ENCODE measurements at places on chromosomes 6 and 20.

- H3K4me1 ChIP-seq = no peaks in the 10 kb centered on the region
- no peak overlapping the region for H3K4me3 ChIP-seq
- no peaks in the 10 kb centered on the region for H3K36me3 ChIP-seq
- H3K27ac ChIP-seq = no peak overlapping the region
- no peaks in the 10 kb centered on the region for H3K27me3 ChIP-seq
- peak; percentile 65 for DNase-seq
These were observed 18.4 kb upstream of the AKAP7 start for GRCh38 chr6:131116755-131117360.

- H3K27me3 ChIP-seq = no peaks in the 10 kb centered on the region
- no peak for DNase-seq
- peaks cover 23% of the 10 kb centered on the region for H3K36me3 ChIP-seq
- H3K4me3 ChIP-seq = no peak overlapping the region
These were observed 5.3 kb downstream of the HLA-B start for GRCh38 chr6:31351401-31352309.

GRCh38 chr20:61433816-61434215 is 181.8 kb downstream of the CDH4 start:
- peaks cover 42% of the 10 kb centered on the region for H3K27me3 ChIP-seq
- H3K36me3 ChIP-seq = no peaks in the 10 kb centered on the region
- H3K27ac ChIP-seq = no peak overlapping the region
- no peak for DNase-seq
- H3K4me1 ChIP-seq = no peaks in the 10 kb centered on the region
- no peak overlapping the region for H3K4me3 ChIP-seq

GRCh38 chr20:14335052-14335451 is 2.4 kb downstream of the FLRT3 start:
- H3K36me3 ChIP-seq = no peaks in the 10 kb centered on the region
- no peak overlapping the region for H3K27ac ChIP-seq

- H3K36me3 ChIP-seq = no peaks in the 10 kb centered on the region
- no peaks in the 10 kb centered on the region for H3K27me3 ChIP-seq
- no peak for DNase-seq
- H3K27ac ChIP-seq = no peak overlapping the region
- H3K4me1 ChIP-seq = no peaks in the 10 kb centered on the region
These were observed 14.5 kb downstream of the TREM1 start for GRCh38 chr6:41271901-41272395.

GRCh38 chr20:34938466-34939163 is 17.0 kb downstream of the GSS start:
- DNase-seq = peak; percentile 46
- peak overlapping the region; percentile 56 for H3K27ac ChIP-seq
- H3K4me1 ChIP-seq = no peaks in the 10 kb centered on the region
- H3K27me3 ChIP-seq = no peaks in the 10 kb centered on the region
- H3K4me3 ChIP-seq = no peak overlapping the region
- peaks cover 20% of the 10 kb centered on the region for H3K36me3 ChIP-seq

- no peaks in the 10 kb centered on the region for H3K27me3 ChIP-seq
- no peak for DNase-seq
- H3K27ac ChIP-seq = no peak overlapping the region
- H3K4me3 ChIP-seq = no peak overlapping the region
- H3K36me3 ChIP-seq = no peaks in the 10 kb centered on the region
These were observed 280.5 kb upstream of the MMS22L start for GRCh38 chr6:97563529-97563928.

GRCh38 chr6:22149096-22149495 is 147.7 kb downstream of the PRL start:
- no peaks in the 10 kb centered on the region for H3K27me3 ChIP-seq
- no peak overlapping the region for H3K27ac ChIP-seq
- H3K4me1 ChIP-seq = peaks cover 55% of the 10 kb centered on the region
- H3K4me3 ChIP-seq = no peak overlapping the region

DNA sequence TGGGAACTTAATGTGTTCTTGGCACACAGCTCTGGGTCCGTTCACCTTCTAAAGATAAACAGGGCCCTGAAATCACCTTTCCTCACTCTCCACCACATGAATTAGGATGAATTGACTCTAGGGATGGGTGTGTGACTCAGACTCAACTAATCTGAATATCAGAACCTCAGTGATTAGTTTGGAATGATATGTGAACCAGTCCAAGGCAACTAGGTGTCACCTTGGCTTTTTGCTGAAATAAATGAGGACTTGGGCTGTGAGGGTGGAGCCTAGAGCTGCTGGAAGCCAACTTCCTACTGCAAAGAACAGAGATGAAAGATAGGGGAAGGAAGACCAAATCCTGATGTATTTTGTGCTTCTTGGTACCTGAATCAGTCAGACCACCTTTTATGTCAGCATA is 132.0 kb upstream of the RNF24 start:
- H3K27ac ChIP-seq = no peak overlapping the region
- no peaks in the 10 kb centered on the region for H3K27me3 ChIP-seq
- H3K4me1 ChIP-seq = peaks cover 2% of the 10 kb centered on the region
- H3K4me3 ChIP-seq = no peak overlapping the region

GRCh38 chr6:38305995-38306681 is 333.6 kb downstream of the BTBD9 start:
- no peaks in the 10 kb centered on the region for H3K36me3 ChIP-seq
- no peak for DNase-seq
- H3K27ac ChIP-seq = no peak overlapping the region
- H3K4me1 ChIP-seq = peaks cover 9% of the 10 kb centered on the region

DNA sequence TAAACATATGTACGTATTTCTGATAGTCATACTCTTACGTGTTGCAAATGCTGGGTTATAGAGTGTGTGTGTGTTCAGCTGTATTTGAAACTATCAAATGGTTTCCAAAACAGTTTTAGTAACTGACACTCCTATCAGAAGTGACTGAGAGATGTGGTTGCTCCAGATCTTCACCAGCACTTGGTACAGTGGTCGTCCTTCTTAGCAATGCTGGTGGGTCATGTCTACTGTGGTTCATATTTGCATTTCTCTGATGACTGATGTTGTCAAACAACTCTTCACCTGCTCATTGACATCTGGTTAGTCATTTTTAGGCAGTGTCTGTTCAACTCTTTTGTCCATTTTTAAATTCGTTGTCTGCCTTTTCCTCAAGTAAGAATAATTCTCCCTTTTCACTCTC is 259.3 kb downstream of the KIF16B start:
- H3K4me3 ChIP-seq = no peak overlapping the region
- no peaks in the 10 kb centered on the region for H3K4me1 ChIP-seq
- DNase-seq = no peak
- H3K27me3 ChIP-seq = no peaks in the 10 kb centered on the region
- no peaks in the 10 kb centered on the region for H3K36me3 ChIP-seq

GRCh38 chr20:3839328-3839727 is 7.3 kb upstream of the MAVS start:
- no peaks in the 10 kb centered on the region for H3K4me1 ChIP-seq
- peaks cover 6% of the 10 kb centered on the region for H3K36me3 ChIP-seq
- H3K4me3 ChIP-seq = no peak overlapping the region
- no peak overlapping the region for H3K27ac ChIP-seq

DNA sequence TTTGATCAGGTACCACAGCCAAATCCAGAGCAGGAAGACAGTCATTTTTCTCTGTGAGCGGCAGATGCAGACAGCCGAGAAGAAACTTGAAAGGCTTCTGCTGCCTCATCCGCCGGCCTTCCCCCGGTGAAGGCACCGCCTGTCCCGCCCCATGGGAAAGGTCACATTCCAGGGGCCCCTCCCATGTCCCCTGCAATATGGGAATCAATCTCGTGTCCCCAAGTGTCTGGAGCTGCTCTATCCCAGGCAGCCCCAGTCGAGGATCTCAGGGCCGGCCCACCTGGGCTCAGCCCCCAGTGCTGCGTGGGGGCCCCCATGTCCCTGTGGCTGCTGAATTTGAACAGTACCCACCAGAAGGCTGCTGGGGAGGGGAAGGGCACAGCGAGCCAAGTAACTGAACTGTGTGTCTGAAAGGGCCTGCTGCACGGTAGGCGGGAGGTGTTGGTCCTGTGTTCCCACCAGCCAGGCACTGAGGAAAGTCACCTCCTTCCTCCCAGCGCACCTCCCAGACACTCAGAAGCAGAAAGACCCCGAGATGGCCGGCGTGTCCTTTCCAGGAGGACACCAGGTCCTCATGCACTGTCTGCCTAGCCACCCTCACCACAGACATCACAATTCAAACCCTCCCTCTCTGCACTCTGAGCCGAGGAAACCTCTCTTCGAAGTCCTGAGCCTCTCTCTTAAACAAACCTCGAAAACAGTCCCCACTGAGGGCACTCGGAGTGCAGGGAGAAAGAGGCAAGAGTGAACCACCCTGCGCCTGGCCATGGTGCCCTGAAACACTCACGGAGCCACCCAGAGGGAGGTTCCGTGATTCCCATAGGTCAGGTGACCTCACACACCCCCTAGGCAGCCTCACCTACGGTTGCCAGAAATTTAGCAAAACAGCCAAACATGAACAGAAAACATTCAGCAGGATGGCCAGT is 99.3 kb downstream of the PSMB1 start:
- H3K4me3 ChIP-seq = no peak overlapping the region
- no peak for DNase-seq
- no peak overlapping the region for H3K27ac ChIP-seq
- H3K36me3 ChIP-seq = no peaks in the 10 kb centered on the region
- no peaks in the 10 kb centered on the region for H3K27me3 ChIP-seq

DNA sequence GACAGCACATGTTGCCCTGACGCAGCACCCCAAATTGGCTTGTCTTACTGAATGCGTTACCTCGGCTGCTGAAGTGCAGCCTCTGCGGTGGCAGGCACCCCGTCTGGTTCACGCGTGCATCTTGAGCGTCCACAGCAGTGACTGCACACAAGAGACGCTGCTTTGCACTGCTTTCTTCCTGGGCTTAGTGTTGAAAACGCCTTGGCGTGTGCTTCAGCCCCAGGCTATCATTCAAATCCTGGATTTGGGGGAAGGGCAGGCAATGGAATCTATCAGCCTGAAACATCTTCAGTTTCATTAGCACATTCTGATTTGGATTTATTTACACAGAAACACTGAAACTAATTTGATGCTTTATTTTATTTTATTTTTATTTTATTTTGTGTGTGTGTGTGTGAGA is 342.7 kb downstream of the SMOC2 start:
- no peak overlapping the region for H3K4me3 ChIP-seq
- H3K27ac ChIP-seq = no peak overlapping the region
- no peaks in the 10 kb centered on the region for H3K36me3 ChIP-seq

GRCh38 chr6:16989382-16989781 is 112.5 kb upstream of the STMND1 start:
- H3K27me3 ChIP-seq = no peaks in the 10 kb centered on the region
- H3K4me3 ChIP-seq = no peak overlapping the region
- H3K36me3 ChIP-seq = no peaks in the 10 kb centered on the region
- H3K27ac ChIP-seq = no peak overlapping the region
- peaks cover 6% of the 10 kb centered on the region for H3K4me1 ChIP-seq

- no peaks in the 10 kb centered on the region for H3K27me3 ChIP-seq
- no peak overlapping the region for H3K27ac ChIP-seq
- DNase-seq = no peak
- no peak overlapping the region for H3K4me3 ChIP-seq
- no peaks in the 10 kb centered on the region for H3K4me1 ChIP-seq
- H3K36me3 ChIP-seq = no peaks in the 10 kb centered on the region
These were observed 35.9 kb upstream of the TBC1D22B start for GRCh38 chr6:37221585-37222124.

DNA sequence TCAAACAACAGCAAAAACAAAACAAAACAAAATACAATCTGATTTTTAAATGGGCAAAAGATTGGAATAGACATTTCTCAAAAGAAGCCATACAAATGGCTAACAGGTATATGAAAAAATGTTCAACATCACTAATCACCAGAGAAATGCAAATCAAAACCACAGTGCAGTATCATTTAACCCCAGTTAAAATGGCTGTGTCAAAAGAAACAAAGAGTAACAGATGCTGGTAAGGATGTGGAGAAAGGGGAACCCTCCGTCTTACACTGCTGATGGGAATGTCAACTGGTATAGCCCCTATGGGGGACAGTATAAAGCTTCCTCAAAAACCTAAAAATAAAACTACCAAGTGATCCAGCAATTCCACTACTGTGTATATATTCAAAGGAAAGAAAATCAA is 10.9 kb upstream of the NELFCD start:
- no peak for DNase-seq
- H3K27ac ChIP-seq = no peak overlapping the region
- H3K27me3 ChIP-seq = no peaks in the 10 kb centered on the region
- H3K4me1 ChIP-seq = no peaks in the 10 kb centered on the region
- H3K36me3 ChIP-seq = no peaks in the 10 kb centered on the region

DNA sequence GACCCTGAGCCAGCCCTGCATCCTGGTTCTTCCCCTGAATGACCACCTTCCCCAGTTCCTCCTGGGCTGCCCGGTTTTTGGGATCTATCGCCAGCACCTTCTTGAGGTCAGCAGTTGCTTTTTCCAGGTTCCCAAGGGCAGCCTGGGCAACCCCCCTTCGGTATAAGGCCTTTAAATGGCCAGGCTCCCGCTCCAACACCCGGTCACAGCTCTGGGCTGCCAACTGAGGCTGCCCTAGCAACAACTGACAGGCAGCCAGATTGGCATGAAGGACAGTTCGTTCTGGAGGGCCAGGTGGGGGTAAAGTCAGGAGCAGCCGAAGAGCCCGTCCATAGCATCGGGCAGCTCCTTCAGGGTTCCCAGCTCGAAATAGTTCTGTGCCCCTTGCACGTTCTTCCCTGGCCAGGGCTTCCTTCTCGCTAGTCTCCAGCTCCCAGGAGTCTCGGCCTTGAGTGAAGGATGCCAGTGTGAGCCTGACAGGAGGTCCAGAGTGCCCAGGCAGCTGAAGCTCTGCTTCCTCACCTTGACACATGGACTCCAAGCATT is 778 bp upstream of the ATF6B start:
- H3K27me3 ChIP-seq = no peaks in the 10 kb centered on the region
- no peak overlapping the region for H3K4me3 ChIP-seq
- DNase-seq = no peak
- H3K27ac ChIP-seq = peak overlapping the region; percentile 94
- H3K4me1 ChIP-seq = peaks cover 14% of the 10 kb centered on the region
- peaks cover 11% of the 10 kb centered on the region for H3K36me3 ChIP-seq

- DNase-seq = no peak
- no peak overlapping the region for H3K27ac ChIP-seq
- no peaks in the 10 kb centered on the region for H3K36me3 ChIP-seq
- no peaks in the 10 kb centered on the region for H3K4me1 ChIP-seq
- no peak overlapping the region for H3K4me3 ChIP-seq
- no peaks in the 10 kb centered on the region for H3K27me3 ChIP-seq
These were observed 27.6 kb downstream of the CD40 start for GRCh38 chr20:46145713-46146112.

GRCh38 chr20:25212242-25212641 is 16.7 kb downstream of the ENTPD6 start:
- H3K4me1 ChIP-seq = no peaks in the 10 kb centered on the region
- peaks cover 27% of the 10 kb centered on the region for H3K36me3 ChIP-seq
- no peak for DNase-seq
- H3K4me3 ChIP-seq = no peak overlapping the region

DNA sequence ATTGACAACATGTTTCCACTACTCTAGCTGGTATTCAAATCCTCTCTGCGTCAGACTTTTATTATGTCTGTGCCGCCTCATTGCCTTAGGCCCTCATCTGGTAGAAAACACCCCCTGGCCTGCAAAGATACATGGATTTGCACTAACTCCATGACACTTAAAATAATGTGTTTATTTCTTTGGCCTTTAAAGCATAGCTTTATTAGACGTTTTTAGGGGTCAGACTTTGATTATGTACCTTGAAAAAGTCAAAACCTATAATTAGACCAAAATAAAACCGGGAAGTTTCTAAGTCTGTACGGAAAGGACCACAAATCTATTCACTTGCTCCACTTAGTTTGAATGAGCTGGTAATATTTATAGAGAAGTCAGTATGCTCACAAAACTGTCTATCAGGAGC is 357.9 kb upstream of the NOX3 start:
- no peak for DNase-seq
- H3K27ac ChIP-seq = no peak overlapping the region
- H3K36me3 ChIP-seq = no peaks in the 10 kb centered on the region
- H3K27me3 ChIP-seq = no peaks in the 10 kb centered on the region
- no peak overlapping the region for H3K4me3 ChIP-seq

- no peaks in the 10 kb centered on the region for H3K4me1 ChIP-seq
- no peak overlapping the region for H3K4me3 ChIP-seq
- no peak overlapping the region for H3K27ac ChIP-seq
- no peaks in the 10 kb centered on the region for H3K36me3 ChIP-seq
These were observed 315.9 kb downstream of the TFAP2A start for GRCh38 chr6:10098756-10099528.
